ENCODE measurements at places on chromosomes 11 and 22. TPM values are rescaled to one million over a fixed set of nuclear protein-coding genes. Genes with fewer than 3 reads are reported as not detected.

Gene APOBEC3H
- total RNA-seq, result not detected

Gene MYO7A
- total RNA-seq, result 0.13 TPM

Gene PKDREJ
- total RNA-seq, result under 0.01 TPM

Gene PTPN5
- not detected for total RNA-seq

Gene POLR2L
- total RNA-seq, result 271 TPM

Gene CLCF1
- 4.4 TPM for total RNA-seq

Gene MYBPC3
- total RNA-seq, result not detected

Gene ZNRF3
- 6.3 TPM for total RNA-seq
